ENCODE measurements at places on chromosomes 2 and 18.

- no peak for DNase-seq
Measured at GRCh38 chr2:28652217-28652616, 99.4 kb upstream of the PPP1CB start.

- no peak for DNase-seq
Measured at GRCh38 chr2:237281836-237282306, 132.1 kb downstream of the COL6A3 start.

DNA sequence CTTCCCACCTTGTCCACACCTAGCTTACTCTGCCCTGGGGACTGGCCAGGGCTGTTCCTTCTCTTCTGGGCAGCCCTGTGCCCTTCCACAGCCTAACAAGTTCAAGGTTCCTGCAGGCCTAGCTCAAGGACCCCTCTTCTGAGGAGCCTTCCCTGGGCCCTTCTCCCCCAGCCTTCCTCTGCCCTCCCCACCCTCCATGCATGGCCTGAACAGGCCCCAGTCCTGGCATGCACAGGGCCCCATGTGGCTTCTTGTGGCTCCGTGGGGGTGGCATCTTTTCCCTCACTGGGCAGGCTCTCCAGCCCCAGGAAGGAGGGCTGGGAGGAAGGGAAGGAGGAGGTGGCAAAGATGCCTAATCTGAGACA is 162.9 kb downstream of the CELF4 start:
- no peak for DNase-seq

DNA sequence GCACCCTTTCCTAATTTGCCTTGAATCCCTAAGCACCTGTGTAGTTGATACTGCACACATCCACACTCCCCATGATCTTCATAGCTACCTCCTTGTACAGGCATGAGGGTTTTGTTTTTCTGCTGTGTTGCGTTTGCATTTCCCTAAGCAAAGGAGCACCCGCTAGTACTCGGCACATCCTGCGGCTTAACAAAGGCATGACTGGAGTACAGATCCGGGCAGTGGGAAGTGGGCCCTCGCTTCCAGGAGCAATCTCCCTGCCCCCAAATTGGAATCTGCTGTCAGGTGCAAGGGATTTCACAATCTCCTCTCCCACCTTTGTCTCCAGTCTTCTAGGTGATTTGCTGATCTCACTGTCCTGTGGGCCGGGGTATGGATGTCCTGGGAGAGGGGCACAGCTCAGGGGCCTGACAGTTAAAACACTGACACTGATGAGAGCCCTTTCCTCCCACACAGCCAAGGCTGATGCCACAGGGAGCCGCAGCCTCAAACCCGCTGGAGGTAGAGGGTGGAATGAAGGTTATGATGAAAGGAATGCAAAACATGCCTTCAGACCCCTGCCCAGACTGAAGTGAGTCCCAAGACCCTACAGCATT is 98.7 kb upstream of the THOC1 start:
- no peak for DNase-seq

DNA sequence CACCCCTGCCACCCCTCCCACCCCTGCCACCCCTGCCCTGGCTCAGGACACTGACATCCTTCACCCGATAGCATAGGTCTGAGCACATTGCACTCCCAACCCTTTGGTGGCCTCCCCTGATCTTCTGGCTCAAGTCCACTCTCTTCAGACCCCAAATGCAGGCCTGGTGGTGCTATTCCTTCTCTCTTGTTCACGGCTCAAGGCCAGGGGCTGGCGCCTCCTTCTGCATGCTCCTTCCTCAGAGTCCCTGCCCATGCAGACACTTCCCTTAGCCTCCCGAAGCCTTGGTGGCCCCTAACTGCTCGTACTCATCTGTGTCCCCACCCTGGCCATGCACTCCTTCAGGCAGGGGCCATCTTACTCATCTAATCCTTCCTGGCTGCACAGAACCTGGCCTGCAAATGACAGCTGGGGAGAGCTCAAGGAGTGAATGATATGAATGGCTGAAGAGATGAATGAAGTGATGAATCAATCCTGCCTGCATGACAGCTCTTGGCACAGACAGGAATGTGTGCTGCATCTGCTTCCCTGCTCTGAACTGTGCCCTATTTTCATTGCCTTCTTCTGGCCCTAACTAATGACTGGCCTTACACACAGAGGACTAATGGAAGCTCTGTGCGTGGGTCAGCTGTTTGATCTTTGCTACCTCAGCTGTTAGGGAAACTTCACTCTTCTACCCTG is 290.8 kb downstream of the DYSF start:
- no peak for DNase-seq

- DNase-seq: no peak
Measured at GRCh38 chr18:55607773-55608172, 19.8 kb upstream of the TCF4 start.

GRCh38 chr18:75218065-75218923 is 7.7 kb downstream of the TSHZ1 start:
- no peak for DNase-seq

DNA sequence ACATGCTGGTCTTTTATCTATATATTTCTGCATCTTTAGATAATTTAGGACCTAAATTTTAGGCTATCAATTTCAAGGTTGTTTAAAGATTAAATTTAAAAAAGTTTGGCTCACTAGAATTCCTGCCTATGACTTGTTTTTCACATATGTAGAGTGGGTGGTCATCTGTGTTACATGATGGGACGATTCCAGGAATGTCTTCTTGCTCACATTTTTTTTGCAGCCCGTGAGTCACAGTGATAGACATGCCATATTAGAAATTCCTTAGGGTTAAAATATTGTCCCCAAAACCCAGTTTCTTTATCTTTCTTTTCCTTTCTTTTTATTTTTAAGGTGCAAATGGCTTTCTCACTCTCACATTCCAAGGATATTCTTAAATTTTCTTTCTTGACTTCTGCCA is 652.0 kb downstream of the PLCL1 start:
- DNase-seq: no peak

- DNase-seq: no peak
Measured at GRCh38 chr2:221134718-221135117, 437.4 kb downstream of the EPHA4 start.

GRCh38 chr2:43569921-43570320 is 25.9 kb downstream of the THADA start:
- no peak for DNase-seq

DNA sequence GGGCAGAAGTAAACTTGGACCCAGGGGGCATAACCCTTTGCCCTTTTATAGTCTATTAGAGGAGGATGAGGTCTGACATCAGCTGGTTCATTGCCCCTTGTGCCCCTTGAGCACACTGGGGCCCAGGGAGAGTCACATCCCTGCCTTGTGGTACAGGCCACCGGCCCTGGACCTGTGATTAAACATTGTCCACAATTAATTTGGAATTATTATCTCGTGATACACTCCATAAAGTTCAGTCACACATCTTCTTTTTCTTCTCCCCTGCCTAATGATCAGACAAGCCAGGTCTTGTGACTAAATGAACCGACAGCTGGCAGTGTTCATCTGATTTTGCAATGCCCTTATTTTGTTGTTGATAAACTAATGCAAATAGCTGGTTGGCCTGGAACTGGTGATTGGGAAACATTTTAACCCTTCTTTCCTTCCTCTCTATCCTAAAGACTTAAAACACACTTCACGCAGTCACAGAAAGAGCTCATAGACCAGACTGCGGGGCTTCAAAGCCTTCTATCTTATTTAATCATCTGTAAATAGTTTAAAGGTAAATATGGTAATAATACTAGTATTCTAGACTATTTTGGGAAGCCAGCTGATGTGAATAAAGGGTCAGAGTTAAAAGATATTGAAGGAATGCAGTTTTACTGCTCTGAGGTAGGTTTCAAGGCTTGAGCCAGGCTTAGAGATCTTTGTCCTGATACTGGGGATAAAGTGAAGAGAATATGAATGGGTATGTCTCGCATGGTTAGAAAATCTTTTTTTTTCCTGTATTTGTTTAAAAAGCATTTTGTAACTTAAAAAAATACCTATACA is 13.4 kb downstream of the IL1R1 start:
- no peak for DNase-seq

- DNase-seq: no peak
Measured at GRCh38 chr2:64923385-64923710, 65.9 kb upstream of the SLC1A4 start.

DNA sequence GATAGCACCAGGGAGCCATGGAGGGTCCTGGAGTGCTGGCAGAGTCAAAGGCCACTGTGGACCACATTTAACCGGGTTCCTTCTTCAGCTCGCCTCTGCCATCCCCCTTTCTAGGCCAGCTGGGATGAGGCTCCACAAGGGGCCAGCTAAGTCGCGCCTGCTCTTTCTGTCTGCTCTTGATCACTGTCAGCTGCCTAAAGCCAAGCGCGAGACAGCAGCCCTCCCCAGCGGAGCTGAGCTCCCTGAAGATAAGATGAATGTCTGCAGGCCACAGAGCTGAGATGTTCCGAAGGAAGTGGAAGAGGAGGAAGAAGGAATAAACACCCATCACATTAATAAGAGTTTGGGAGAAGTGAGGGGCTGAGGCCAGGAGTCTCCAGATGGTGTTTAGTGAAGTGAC is 99.6 kb downstream of the CELF4 start:
- DNase-seq: no peak

DNA sequence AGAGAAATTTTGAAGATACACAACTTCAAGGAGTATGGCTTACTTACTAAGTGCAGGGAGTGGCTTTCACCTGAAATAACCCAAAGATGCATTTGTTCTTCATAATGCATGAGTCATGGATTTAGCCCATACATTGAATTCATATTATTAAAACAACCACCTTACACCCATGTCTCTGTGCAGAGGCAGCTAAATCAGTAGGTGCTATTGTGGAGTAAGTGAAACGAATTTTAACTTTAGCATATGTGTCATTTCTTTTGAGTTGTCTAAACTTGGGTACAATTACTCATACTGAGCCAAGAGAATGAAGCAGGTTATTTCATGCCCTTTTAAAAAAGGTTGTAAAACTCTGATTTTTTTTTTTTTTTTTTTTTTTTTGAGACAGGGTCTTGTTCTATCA is 11.0 kb upstream of the ANKRD29 start:
- no peak for DNase-seq

DNA sequence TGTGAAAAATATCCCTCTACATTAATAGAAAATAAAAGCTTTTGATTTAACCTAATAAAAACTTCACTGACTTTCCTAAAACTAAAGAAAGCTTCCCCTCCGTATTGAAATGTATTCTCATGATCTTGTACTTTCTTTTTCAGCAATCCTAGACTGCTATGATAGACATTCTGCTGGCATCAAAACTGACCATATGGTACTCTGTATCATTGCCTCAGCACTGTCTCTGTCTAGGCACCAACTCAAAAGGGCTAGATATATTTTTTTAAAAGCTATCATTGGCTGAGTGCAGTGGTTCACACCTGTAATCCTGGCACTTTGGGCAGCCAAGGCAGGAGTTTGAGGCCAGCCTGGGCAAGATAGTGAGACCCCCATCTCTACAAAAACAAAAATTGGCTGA is 32.9 kb downstream of the CDKL4 start:
- no peak for DNase-seq

GRCh38 chr18:3083766-3084165 is 70.8 kb upstream of the LPIN2 start:
- DNase-seq: no peak

DNA sequence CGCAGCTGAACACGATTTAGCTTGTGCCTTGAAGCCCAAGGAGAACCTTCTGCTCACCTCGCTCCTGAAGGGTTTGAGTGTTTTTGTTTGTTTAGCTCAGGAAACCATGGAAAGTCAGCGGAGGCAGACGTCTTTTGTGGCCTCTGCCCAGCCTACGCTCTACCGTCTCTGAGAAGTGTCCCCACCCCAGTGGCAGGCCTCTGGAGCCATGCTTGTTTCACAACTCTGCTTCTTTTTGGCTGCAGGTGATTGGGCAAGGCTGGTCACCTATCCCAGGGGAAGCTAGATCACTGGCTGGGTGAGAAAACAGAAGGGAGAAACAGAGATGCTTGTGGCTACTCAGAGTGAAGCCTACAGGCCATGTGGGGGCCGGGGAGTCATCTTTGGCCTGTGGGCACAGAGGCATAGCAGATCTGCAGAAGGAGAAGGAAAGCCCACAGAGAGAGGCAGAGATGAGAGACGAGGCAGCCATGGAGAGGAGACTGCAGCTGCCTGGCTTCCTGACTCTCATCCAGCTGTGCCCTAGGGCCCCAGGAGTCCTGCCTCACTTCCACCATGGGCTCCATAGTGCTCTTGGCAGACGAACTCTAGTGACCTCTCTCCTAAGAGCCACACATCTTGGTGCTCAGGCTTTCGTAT is 50.1 kb downstream of the CIB4 start:
- DNase-seq: no peak

- DNase-seq: no peak
Measured at GRCh38 chr2:232888099-232888836, 18.2 kb downstream of the SNORC start.

DNA sequence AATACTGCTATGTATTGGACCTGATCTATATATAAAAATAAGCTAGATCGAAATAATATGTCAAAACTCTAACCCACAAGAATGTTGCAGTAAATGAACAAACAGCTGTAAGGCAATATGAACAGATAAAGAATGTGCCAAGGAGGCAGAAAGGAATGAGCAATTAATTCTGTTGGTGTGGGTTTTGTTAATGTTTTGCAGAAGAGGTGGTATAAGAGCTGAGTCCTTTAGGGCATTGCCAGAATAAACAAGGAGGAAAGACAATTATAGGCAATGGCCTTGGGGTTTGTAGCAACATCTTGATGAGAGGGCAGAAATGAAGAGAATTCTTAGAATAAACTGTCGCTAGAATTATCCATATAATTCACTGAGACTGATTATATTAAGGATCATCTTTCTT is 240.9 kb upstream of the GULP1 start:
- DNase-seq: no peak

DNA sequence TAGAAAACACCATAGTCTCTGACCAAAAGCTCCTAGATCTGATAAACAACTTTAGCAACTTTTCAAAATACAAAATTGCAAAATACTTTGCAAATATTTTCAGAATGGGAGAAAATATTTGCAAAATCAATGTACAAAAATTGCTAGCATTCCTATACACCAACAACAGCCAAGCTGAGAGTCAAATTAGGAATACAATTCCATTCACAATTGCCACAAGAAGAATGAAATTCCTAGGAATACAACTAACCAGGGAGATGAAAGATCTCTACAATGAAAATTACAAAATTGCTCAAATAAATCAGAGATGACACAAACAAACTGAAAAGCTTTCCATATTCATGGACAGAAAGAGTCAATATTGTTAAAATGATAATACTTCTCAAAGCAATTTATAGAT is 327.0 kb upstream of the ZC3H15 start:
- DNase-seq: no peak

DNA sequence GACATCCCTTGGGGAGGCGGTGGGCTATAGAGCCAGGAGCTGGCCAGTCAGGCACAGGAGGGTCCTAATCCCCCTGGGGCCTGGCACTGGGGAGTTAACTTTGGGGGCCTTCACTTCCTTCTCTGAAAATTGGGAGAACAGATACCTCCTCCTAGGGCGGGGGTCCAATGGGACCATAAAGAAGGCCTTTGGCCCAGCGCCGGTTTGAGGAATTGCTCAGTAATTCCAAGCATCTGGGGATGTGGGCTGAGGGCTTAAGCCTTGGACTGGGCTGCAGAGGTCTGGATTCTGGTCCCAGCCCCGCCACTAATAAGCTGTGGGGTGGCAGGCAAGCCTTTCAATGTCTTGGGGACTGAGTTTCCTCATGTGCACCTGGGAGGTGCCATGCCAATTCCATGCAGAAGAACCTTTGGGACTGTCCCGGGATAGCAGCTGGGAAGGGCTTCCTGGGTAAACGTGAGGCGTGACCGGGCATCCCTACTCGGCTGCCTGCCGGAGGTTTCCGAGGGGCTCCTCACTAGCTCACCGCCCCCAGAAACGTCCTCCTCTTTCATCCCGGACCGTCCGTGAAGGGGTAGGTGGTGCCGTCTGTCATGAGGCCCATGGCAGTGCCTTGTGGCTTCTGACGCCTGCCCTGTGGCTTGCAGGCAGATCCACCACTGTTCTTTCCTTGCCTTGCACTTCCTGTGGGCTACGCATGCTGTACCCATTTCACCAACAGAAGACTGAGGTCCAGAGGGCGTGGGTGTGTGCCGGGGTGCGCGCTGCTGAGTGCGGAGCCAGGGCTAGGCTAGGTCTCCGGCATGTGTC is 67.4 kb upstream of the HPCAL1 start:
- no peak for DNase-seq
